ENCODE measurements at places on chromosomes 16 and 17.

GRCh38 chr16:57679767-57680482 is 11.8 kb downstream of the ADGRG3 start:
- no peak for DNase-seq

- no peak for DNase-seq
Observed at GRCh38 chr16:7713244-7713643, 380.6 kb downstream of the RBFOX1 start.

DNA sequence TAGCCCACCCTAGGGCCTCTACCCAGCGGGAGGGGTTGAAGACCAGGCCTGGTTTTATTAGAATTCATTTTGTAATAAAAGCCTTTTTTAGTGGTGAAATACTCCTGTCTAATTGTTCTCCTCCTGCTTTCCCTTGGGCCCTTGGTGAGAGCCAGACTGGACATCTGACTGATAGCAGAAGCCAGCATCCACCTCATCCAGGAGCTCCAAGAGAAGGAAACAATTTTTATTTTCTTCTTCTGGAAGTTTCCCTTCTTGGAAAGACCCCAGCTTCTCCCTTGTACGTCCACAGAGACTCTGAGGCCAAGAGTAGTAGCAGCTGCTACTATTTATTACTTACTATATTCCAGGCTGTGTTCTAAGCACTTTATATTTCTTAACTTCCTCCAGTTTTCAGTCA is 4.0 kb upstream of the PHKG2 start:
- DNase-seq, result no peak

GRCh38 chr17:10526517-10526916 is 8.2 kb upstream of the MYH1 start:
- DNase-seq, result no peak

DNA sequence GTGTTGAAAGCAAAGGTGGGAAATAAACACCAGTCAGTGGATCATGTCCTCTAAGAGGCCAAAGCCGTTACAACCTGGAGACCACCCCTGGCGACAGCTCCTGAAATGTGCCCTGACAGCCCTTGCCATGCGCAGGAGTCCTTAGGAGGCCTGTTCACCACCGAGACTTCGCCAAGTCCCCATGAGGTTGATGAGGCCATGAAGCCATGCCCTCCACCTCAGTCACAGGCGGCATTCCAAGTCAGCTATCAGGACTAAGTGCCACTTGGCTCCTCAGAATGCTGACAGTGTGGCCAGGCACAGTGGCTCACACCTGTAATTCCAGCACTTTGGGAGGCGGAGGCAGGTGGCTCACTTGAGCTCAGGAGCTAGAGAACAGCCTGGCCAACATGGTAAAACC is 27.1 kb downstream of the ADAM11 start:
- DNase-seq, result no peak

DNA sequence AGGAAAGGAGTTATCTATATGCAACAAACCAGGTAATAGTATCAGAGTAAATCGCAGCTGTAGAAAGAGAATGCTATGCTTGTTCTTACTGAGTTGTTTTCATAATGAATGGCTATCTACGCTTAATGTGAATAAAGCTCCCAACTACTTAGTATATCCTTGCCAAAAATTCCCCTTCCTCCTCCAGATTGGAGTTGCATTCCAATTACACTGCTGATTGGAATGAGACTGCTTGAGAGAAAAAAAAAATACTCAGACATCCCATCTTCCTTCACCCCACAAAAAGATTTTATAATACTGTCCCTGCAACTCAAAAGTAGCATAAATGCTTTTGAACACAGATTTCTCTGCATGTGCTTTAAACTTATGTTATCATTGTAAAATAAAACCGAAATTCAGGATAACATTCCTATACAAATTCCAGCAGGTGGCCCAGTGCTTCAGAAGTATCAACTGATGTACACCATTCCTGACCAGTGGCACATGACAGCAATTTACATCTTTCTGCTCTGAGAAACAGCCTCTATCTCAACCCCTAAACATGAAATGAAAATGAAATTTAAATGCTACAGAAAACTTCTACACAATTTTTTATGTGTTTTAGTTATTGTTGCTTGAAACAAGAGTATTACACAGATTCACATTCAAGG is 47.0 kb downstream of the SMURF2 start:
- DNase-seq, result peak; percentile 80

DNA sequence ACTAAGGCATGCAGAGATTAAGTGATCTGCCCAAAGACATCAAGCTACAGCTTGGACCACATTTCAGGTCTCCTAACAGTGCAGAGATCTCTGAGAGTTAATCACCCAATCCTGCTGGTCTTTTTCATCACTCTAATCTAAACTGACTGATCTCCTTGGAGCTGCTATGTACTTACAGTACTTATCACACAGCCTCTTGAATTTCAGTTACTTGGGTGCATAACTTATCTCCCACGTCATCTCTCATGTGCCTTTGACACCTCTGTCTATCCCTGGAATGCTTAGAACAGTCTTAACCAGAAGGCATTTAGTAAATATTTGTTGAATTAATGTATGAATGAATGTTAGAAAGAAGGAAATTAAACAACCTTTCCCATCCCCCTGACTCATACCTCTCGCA is 139.0 kb downstream of the SNX11 start:
- DNase-seq, result peak; percentile 32

- DNase-seq, result no peak
Observed at GRCh38 chr16:31356566-31357323, 1.8 kb downstream of the ITGAX start.

DNA sequence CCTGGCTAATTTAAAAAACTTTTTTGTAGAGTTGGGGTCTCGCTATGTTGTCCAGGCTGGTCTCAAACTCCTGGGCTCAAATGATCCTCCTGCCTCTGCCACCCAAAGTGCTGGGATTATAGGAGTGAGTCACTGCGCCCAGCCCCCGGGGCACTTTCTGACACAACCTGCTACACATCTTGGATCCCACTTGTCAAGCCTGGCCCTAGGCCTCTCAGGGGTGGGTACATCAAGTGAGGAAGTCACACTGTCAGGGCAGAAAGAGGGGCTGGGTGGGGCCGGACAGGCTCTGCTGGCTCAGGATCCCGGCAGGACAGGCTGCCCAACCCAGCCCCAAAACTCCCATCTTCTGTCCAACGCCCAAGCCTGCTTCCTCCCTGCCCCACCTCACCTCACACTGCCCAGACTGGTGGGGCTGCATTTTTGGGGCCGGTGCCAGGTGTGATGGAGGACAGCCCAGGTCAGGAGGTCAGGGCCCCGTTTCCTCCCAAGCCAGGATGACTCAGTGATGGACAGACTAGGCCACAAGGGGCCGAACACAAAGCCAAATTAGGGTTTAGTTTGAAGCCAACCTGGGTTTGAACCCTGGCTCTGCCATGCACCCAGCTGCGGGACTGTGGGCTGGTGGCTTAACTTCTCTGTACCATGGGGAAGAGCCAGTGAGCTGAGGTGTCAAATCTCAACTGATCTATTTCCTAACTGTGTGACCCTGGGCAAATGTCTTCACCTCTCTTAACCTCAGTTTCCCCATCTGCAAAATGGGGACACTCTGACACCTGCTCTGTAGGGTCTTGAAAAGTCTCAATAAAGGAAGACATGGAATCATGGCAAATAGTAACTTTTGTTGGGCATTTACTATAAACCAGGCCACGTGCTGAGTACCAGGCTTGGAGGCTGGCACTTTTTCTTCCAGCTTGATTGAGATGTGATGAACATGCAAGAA is 8.9 kb upstream of the PPL start:
- DNase-seq, result peak; percentile 19

- no peak for DNase-seq
Observed at GRCh38 chr16:48146710-48147109, 9.1 kb downstream of the ABCC12 start.

DNA sequence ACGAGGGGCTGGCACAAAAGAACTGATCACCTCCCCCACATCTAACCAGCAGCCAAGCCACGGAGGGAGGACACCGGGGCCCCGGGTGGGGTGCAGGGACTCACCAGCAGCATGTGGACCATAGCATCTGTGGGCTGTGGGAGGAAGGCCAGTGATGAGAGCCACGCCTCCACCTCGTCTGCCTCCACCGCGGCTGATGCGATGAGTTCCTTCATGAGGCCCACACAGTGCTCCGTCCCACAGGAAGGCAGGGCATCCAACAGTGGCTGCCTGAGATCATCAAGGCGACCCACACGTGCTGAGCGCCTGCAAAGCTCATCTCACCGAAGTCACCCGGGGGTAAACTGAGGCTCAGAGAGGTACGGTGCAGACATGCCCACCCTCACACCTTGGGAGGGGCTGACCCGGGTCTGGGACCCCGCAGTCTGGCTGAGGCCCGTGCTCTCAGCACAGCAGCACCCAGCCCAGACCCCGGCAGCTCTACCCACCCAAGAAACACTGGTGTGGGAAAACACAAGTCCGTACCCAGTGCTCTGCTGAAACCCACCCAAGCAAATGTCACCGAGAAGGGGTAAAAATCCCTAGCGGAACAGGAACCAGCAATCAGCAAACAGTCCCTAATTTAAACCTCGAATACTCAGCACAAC is 85.9 kb downstream of the LITAF start:
- DNase-seq, result no peak

GRCh38 chr16:11774065-11774626 is 22.9 kb downstream of the ZC3H7A start:
- no peak for DNase-seq

GRCh38 chr17:10251212-10251948 is 53.0 kb upstream of the GAS7 start:
- DNase-seq, result no peak

DNA sequence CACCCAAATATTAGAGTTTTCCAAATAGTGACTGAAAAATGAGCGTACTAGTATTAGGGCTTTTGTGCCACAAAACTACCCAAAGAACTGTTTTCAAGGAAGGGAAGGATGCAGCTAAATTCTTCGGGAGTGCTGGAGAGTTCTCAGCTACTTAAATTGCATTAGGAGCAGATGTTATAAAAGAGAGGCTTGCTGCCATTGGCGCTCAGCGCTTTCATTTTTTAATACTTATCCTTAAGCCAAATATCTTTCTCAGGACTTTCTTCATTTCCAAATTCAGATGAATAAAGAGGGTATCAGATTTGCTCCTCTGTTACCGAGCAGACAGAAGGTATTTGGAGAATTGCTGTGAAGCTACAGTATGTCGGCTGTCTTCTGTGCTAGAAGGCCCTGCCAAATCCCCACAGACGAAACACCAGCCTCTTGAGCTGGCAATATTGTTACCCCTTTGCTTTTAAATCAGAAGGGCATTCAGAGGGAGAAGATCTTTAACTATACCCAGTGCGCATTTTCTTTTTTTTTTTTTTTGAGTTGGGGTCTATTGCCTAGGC is 47.2 kb upstream of the CLEC18A start:
- DNase-seq, result peak; percentile 61

- no peak for DNase-seq
Observed at GRCh38 chr17:76360461-76360860, 6.7 kb upstream of the PRPSAP1 start.

GRCh38 chr16:57622361-57623250 is 5.8 kb upstream of the ADGRG1 start:
- DNase-seq, result no peak

- peak; percentile 12 for DNase-seq
Observed at GRCh38 chr17:81285179-81285878, 9.8 kb downstream of the SLC38A10 start.

GRCh38 chr17:72351884-72352346 is 231.1 kb downstream of the SOX9 start:
- DNase-seq, result no peak

DNA sequence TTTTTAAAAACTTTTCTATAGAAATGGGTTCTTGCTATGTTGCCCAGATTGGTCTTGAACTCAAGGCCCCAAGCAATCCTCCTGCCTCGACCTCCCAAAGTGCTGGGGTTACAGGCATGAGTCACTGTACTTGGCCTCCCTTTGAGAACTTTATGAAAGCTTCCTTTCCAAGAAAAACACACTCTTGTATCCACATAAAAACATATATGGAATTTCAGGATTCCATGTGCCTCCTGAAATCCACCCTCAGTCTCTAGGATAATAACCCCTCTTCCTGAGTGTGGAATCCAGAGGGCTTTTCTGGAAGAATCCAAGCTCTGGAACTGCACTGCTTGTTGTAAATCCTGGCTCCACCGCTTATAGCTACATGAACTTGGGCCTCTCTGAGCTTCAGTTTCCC is 53.2 kb upstream of the MRTFB start:
- no peak for DNase-seq

- no peak for DNase-seq
Observed at GRCh38 chr17:61260071-61260797, 139.4 kb upstream of the TBX2 start.

- DNase-seq, result no peak
Observed at GRCh38 chr16:79740252-79740651, 139.7 kb upstream of the MAF start.

DNA sequence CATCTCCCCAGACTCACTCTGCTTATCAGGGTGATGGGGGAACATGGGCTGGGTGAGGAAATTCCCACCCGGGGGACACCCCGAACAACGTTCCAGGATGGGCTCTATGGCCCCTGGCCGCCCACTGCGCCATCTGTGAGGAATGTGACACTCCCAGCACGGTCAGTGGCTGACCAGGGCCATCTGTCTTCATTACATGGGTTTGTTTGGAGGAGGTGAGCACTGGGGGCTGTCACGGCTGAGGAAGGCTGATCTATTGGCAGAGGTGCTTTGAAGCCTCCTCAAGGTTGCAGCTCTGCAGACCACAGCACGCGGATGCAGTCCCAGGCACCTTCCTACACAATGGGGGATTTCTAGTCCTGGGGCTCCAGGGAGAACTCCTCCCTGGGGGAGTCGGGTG is 214.1 kb upstream of the FOXF1 start:
- DNase-seq, result no peak

DNA sequence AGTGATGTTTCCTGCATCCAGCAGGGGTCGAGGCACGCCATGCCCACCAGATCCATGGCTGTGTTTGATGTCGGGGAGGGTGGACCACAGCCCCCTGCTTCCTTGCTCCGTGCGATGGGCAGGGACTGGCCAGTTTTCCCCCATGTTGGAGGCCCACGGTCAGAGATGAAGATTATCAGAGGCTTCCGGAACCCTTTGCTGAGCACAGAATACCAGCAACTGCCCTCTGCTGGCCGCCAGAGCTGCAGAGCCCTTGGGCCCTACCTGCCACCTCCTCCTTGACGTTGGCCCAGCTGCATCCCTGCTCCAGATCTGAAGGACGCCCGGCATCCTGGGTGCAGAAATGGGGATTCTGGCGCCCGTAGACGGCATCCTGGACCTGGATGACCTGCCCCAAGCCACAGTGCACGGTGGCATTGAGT is 23.7 kb upstream of the BCO1 start:
- peak; percentile 33 for DNase-seq

DNA sequence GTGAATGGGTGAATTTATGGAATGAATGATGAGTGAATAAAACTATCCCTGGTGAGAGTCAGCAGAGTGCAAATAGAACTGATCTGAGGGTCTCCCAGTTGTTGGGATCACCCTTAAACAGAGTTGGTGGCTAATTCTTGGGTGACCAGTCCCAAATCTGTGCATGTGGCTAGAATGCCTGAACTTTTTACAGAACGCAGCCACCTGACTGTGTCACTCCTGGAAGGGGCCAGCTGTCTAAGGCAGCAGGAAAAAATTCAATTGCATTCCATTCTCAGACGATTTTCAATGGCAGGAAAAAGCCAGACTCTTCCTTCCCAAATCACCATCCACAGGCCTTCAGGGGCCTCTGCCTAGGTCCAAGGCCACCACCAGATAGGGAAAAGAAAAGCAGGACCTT is 43.5 kb downstream of the BEAN1 start:
- DNase-seq, result no peak

GRCh38 chr17:30398328-30399041 is 19.8 kb downstream of the CPD start:
- DNase-seq, result no peak

GRCh38 chr16:3920206-3920605 is 39.7 kb upstream of the CREBBP start:
- no peak for DNase-seq
